Heart right ventricle (tissue), 16 donors: ENCODE measurements at places on chromosomes 3 and 15. TPM values are rescaled to one million over a fixed set of nuclear protein-coding genes. Genes with fewer than 3 reads are reported as not detected.

RASGRF1 gene
- total RNA-seq = not detected

GHRL gene
- not detected for total RNA-seq

LRRC3B gene
- 0.17 TPM for total RNA-seq

DNA sequence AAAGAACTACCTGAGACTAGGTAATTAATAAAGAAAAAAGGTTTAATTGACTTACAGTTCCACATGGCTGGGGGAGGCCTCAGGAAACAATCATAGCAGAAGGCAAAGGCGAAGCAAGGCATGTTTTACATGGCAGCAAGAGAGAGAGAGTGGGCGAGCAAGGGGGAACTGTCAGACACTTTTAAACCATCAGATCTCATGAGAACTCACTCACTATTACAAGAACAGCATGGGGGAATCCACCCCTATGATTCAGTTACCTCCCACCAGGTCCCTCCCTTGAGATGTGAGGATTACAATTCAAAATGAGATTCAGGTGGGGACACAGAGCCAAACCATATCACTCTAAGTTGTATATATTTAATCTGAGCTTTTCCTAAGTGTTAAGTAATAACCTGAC lies 79.0 kb upstream of the MLF1 start:
- no peak overlapping the region for H3K27ac ChIP-seq
- no peaks in the 10 kb centered on the region for H3K36me3 ChIP-seq
- H3K4me1 ChIP-seq = no peaks in the 10 kb centered on the region
- no peak overlapping the region for H3K4me3 ChIP-seq

DNA sequence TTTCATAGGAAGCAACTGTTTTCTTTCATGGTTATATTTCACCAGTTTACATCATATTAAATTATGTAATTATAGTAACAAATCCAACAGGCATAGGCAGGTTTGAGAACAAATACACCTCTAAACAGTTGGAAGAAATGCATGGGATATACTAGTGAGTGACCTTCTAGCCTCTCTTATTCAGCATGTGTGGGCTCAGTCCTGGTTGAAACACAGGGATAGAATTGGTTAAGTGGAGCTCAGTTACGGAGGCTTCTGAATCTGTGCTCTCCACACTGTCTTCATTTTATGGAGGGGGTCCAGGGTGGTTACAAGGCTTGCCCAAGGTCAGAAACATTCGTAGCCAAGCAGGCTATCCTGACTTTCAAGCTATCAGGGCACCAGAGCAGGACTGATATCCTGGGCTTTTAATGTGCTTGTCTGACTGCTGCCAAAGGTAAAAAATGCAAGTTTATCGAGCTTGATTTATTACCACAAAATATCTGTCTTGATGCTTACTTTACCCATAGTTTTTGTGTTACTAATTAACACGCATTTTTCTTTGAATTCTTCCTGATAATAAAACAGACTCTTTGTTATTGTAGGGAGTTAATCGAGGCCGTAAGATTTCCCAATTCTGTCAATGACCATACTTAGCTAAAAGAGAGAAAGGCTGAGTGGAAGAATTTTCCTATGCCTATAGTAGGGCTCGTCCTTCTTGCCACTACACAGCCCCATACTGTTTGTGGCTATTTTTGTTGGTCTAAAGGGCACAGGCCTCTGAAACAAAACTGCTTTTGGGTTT lies 89.6 kb downstream of the FILIP1L start:
- no peaks in the 10 kb centered on the region for H3K36me3 ChIP-seq
- no peak for DNase-seq
- H3K4me3 ChIP-seq = no peak overlapping the region
- H3K27me3 ChIP-seq = no peaks in the 10 kb centered on the region
- peak overlapping the region; percentile 73 for H3K27ac ChIP-seq

GRCh38 chr3:183515968-183516851 lies 39.3 kb downstream of the KLHL6 start:
- H3K36me3 ChIP-seq = peaks cover 1% of the 10 kb centered on the region
- no peak overlapping the region for H3K4me3 ChIP-seq
- no peaks in the 10 kb centered on the region for H3K27me3 ChIP-seq

DNA sequence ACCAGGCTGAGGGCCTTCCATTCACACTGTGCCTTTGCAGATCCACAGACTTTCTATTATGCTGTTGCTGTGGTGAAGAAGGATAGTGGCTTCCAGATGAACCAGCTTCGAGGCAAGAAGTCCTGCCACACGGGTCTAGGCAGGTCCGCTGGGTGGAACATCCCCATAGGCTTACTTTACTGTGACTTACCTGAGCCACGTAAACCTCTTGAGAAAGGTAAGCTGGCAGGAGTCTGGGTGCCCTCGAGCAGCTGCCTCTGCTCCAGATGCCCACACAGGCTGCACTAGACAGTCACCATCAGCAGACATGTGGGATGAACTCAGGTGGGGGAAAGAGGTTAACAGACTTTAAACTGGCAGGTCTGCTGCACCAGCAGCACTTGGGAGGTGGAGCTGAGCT lies 8.3 kb downstream of the TF start:
- H3K36me3 ChIP-seq = no peaks in the 10 kb centered on the region
- no peak for DNase-seq
- no peak overlapping the region for H3K27ac ChIP-seq
- no peaks in the 10 kb centered on the region for H3K4me1 ChIP-seq

GRCh38 chr15:67091071-67091979 lies 25.9 kb downstream of the SMAD3 start:
- peak overlapping the region; percentile 17 for H3K27ac ChIP-seq
- H3K4me1 ChIP-seq = peaks cover 80% of the 10 kb centered on the region
- peak; percentile 84 for DNase-seq
- no peak overlapping the region for H3K4me3 ChIP-seq
- no peaks in the 10 kb centered on the region for H3K36me3 ChIP-seq

GRCh38 chr3:190306513-190307163 lies 15.6 kb downstream of the CLDN1 start:
- H3K27ac ChIP-seq = no peak overlapping the region
- no peaks in the 10 kb centered on the region for H3K4me1 ChIP-seq
- H3K36me3 ChIP-seq = no peaks in the 10 kb centered on the region
- no peaks in the 10 kb centered on the region for H3K27me3 ChIP-seq

- H3K4me1 ChIP-seq = no peaks in the 10 kb centered on the region
- no peak overlapping the region for H3K4me3 ChIP-seq
- H3K27me3 ChIP-seq = no peaks in the 10 kb centered on the region
- DNase-seq = no peak
- H3K27ac ChIP-seq = no peak overlapping the region
- H3K36me3 ChIP-seq = no peaks in the 10 kb centered on the region
Measured at GRCh38 chr3:139764069-139764905, 86.5 kb upstream of the NMNAT3 start.

DNA sequence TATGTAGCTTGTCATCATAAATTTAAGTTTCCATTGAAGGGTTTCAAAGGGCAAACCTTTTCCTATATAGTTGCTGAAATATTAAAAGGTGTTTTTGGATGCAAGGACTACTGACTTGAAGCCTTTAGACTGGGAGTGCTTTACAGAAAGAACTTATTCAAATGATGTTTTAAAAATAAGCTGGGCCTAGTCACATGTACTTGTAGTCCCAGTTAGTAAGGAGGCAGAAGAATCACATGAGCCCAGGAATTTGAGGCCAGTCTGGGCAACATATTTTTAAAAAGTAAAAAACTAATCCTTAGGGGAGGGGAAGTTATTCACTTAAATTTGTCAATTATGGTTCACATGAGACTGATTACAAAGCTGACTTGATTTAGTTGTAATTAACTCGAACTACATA lies 65.0 kb downstream of the SMARCC1 start:
- H3K27me3 ChIP-seq = no peaks in the 10 kb centered on the region
- DNase-seq = no peak
- H3K36me3 ChIP-seq = no peaks in the 10 kb centered on the region
- H3K4me3 ChIP-seq = no peak overlapping the region
- no peak overlapping the region for H3K27ac ChIP-seq

DNA sequence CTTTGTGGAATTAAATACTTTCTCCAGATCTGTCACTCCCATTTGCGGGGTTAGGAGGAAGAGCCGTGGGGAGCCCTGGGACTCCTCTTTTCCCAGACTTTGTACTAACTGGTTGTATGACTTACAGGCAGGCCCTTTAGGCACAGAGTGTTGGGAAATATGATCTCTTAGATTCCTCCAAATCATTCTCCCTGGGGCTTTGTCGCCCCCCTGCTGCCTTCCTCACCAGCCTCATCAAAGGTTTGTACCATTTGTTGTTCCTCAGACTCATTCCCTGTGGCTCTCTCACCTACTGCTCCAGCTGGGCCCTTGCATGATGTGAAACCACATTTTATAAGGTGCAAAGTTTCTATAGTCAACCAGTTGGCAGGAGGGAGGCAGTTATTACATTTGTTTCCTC lies 56.4 kb downstream of the CRYGS start:
- no peak overlapping the region for H3K4me3 ChIP-seq
- no peak for DNase-seq
- H3K27ac ChIP-seq = no peak overlapping the region
- H3K36me3 ChIP-seq = no peaks in the 10 kb centered on the region
- no peaks in the 10 kb centered on the region for H3K27me3 ChIP-seq
- H3K4me1 ChIP-seq = peaks cover 6% of the 10 kb centered on the region

GRCh38 chr3:133295199-133295901 lies 104.5 kb upstream of the BFSP2 start:
- H3K36me3 ChIP-seq = no peaks in the 10 kb centered on the region
- H3K4me3 ChIP-seq = no peak overlapping the region
